Foreskin keratinocyte (primary cell): ENCODE measurements at places on chromosomes 6 and 20. TPM values are rescaled to one million over a fixed set of nuclear protein-coding genes. Genes with fewer than 3 reads are reported as not detected.

Gene CRIP3
- total RNA-seq, result 0.25 TPM in 1 of 2 replicates, not detected in the other

- no peak for DNase-seq
These were observed 15.9 kb downstream of the UNC5CL start for GRCh38 chr6:41023114-41023513.

GRCh38 chr20:20505554-20505953 lies 137.7 kb downstream of the INSM1 start:
- no peak for DNase-seq

Gene CLDN20
- not detected in 2 replicates for total RNA-seq

GRCh38 chr20:63735859-63736718 lies at the start of gene LIME1:
Gene LIME1, plus strand, starts transcription at chr20:63736664. Its CDS starts 886 bp downstream, at chr20:63737550.
- no peak for DNase-seq

DNA sequence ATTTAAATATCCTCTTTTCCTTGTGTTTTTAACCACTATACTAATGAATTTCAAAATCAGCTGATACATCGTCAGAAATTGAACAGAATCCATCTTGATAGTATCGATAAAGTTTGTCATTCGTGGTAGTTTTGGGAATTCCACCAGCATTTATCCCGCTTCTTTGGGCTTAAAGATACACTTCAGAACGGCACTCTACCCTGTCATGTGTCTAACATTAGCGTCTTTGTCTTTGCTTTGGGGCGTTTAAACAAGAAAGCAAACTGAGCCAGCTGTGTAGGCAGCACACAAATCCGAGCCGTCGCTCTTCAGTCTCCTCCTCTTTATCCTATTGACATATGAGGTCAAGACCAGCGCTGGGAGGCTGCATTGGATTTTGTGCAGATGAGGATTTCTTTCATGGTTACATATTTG lies 27.5 kb upstream of the NHSL1 start:
- no peak for DNase-seq
